A549 treated with GW870086 at 1 μM for 4 hours (cell line): ENCODE measurements at places on chromosomes 2 and 18. TPM values are rescaled to one million over a fixed set of nuclear protein-coding genes. Genes with fewer than 3 reads are reported as not detected.

The PDE11A gene
- total RNA-seq, result 0.27 to 0.67 TPM (median 0.49 TPM) in 5 replicates

The SLC4A1AP gene
- 27.5 to 33.2 TPM (median 31.0 TPM) in 5 replicates for total RNA-seq

The DNAJC5G gene
- not detected in 5 replicates for total RNA-seq

The HOXD1 gene
- total RNA-seq, result 0.10 to 0.22 TPM (median 0.20 TPM) in 4 of 5 replicates, not detected in the other
